ENCODE measurements at places on chromosomes 7 and 10.

DNA sequence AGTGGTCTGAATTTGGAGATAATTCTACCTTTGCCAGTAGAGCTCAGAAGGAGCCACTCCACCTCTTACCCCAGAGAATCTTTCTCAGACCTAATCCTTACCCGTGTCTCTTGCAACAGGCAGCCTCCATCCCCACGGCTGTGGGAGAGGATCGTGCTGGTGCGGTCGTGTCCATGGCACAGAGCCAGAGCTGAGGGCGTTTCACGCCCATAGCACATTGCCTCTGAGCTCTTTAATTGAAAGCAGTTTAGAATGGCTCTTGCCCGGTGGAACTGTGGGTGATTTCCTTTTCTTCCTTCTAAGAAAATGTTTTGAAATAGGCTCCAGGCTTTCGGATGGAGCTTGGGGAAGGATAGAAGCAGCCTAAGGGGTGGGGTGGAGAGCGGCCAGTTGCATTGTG lies 41.5 kb downstream of the PRF1 start:
- DNase-seq, result no peak

- DNase-seq, result peak; percentile 56
These were observed 450.9 kb upstream of the MKI67 start for GRCh38 chr10:128576943-128577670.

GRCh38 chr7:55245271-55245723 lies 119.8 kb upstream of the LANCL2 start:
- peak; percentile 89 for DNase-seq

GRCh38 chr7:84998665-84999064 lies 188.2 kb downstream of the SEMA3D start:
- DNase-seq, result no peak

DNA sequence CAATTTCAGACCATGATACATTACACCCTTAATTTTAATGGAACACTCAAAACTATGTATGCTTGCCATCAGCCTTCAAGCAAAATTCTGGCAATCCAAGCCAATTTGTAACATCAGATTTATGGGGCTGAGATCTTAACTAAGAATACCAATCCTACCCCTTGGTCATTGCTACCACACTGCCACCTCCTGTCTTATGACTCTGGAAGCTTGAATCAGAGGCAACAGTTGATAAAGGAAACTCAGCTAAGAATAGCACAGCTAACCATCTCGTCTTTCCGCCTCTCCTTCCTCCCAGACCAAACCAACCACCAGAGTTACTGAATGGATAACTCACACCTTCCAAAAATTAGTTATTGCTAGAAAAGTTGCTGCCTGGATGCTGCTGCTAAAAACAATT lies 7.4 kb downstream of the IGF2BP3 start:
- peak; percentile 61 for DNase-seq

DNA sequence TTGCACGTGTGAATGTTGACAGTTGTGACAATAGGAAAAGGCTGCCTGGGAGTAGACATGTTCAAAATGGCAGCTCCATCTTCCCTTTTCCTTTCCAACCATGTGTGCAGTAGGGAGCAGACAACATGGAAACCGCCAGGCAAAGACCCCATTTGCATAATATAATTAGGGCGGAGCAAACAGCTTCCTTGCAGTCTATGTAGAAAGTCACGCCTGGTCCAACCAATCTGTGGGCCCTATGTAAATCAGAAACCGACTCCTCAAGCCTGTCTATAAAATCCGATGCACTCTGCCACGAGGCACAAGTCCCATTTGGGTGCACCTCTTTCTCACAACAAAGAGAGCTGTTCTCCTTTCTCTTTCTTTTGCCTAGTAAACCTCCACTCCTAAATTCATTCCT lies 19.6 kb downstream of the NEBL start:
- no peak for DNase-seq

DNA sequence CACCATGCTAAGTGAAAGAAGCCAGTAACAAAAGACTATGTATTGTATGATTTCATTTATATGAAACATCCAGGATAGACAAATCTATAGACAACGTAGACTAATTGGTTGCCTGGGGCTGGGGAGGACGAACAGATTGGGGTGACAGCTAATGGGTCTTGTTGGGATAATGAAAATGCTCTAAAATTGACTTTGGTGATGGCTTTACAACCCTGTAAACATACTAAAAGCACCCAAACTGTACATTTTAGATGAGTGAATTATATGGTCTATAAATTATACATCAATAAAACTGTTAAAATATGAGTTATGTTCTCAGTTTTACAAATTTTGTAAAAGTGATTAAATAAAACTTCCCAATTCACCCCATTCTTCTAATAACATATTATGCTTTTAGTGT lies 261.5 kb downstream of the ELMO1 start:
- DNase-seq, result no peak

- no peak for DNase-seq
These were observed 819 bp downstream of the TMED4 start for GRCh38 chr7:44580945-44581878.

- peak; percentile 64 for DNase-seq
These were observed 15.6 kb downstream of the CXCL12 start for GRCh38 chr10:44369296-44369695.

DNA sequence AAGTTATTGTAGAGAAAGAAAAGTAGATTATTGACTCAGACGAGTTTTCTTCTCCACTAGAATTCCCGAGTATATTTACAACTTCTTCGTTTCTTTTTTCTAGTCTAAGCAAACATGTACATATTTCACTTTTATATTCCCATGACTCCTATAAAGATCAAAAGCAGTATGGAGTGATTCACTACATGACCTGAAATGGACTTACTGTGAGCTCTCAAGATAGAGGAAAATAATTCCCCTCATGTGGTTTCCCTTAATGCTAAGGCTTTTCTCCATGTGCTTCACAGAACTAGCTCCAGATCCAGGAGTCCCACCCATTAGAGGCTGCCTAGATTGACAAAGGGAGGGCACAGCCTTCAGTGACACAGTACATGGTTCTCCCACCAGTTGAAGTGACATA lies 823.1 kb upstream of the LRRTM3 start:
- DNase-seq, result no peak

- no peak for DNase-seq
These were observed 134.0 kb upstream of the SEMA3D start for GRCh38 chr7:85320699-85321476.

DNA sequence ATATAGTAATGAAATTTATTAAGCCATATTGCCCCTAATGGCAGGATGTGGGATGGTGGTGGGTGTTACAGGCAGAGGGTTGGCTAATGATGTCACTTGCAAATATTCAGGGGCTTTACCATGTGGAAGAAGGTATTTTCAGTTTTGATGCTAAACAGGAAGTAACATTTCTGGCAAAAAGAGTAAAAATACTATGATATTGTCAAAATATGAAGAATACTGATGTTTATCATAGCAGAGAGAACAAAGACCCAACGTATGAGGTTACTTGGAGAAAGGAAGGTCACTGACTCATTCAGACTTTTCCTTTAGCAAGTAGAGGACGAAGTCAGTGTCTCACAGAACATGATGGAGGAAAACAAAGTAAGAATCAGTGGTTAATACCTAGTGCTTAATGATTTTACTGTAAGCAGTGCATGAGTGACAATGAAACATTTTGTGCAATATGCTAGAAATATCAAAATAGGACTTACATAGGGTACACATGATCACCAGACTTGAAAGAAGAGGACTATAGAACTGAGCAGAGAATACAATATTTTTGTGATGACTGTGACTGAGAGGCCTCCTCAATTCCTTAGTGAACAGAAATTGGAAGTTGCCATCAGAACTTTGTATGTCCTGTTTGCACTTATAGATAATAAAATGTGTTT lies 89.7 kb upstream of the STEAP4 start:
- no peak for DNase-seq

GRCh38 chr10:17059197-17059688 lies 70.4 kb downstream of the CUBN start:
- DNase-seq, result peak; percentile 99

GRCh38 chr7:15403751-15404150 lies 158.1 kb downstream of the AGMO start:
- DNase-seq, result no peak

DNA sequence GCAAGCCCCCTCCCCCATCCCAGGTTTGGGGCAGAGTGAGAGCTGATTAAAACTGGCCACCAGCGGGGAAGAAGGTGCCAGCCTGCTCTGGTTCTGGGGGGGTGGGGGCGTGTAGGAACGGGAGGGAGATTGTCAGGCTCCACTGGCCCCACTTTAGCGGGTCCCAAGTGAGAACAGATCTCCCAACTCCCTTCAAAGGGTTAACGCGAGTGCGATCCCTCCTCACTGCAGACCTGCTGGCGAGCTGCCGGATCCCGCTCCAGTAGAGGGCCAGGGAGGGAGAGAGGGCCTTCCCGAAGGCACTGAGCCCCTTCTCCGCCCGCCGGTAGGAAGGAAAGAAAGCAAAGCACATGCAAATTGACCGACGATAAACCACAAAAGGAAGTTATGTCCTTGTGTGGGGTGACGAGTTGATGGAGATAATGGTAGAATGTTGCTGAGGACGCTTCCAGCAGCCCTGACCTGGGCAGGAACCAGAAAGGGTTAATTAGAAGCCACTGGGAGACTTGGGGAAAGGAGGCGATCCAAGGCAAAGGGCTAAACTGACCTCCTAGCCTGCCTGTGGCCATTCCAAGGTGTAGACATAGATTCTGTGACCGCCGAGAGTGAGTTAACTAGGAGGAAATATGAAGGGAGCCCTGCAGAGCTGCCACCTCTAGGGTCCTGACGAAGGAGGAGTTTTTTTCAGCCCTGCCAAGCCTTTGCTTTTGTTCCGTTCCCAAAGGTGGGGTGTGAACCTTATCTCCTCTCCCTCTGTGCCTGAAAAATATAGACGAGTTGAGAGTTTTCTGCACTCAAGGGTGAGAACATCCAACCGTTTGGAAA lies 1.5 kb downstream of the NRG3 start:
- no peak for DNase-seq

GRCh38 chr7:147980826-147981813 lies 609.4 kb upstream of the C7orf33 start:
- DNase-seq, result no peak

- DNase-seq, result no peak
These were observed 136.6 kb upstream of the TARP start for GRCh38 chr7:38410056-38410455.

Measured in fibroblast of skin of back (primary cell).